ENCODE measurements at places on chromosomes 3 and 15. TPM values are rescaled to one million over a fixed set of nuclear protein-coding genes. Genes with fewer than 3 reads are reported as not detected.

Gene LSAMP
- not detected for total RNA-seq

GRCh38 chr15:85470563-85471271 is 90.3 kb downstream of the AKAP13 start:
- DNase-seq: no peak
- no peak overlapping the region for H3K4me3 ChIP-seq
- no peaks in the 10 kb centered on the region for H3K27me3 ChIP-seq
- no peak overlapping the region for H3K27ac ChIP-seq

Gene GNAT1
- total RNA-seq: not detected

- no peak for DNase-seq
- no peaks in the 10 kb centered on the region for H3K4me1 ChIP-seq
- H3K36me3 ChIP-seq: no peaks in the 10 kb centered on the region
- no peaks in the 10 kb centered on the region for H3K27me3 ChIP-seq
- H3K27ac ChIP-seq: no peak overlapping the region
Measured at GRCh38 chr3:11826628-11827265, 19.9 kb downstream of the TAMM41 start.

- H3K27ac ChIP-seq: no peak overlapping the region
- H3K4me1 ChIP-seq: peaks cover 8% of the 10 kb centered on the region
- DNase-seq: no peak
Measured at GRCh38 chr3:122973893-122974615, 53.5 kb downstream of the SEMA5B start.

Gene CAMK2N2
- not detected for total RNA-seq

Gene CLEC3B
- total RNA-seq: 10.3 TPM

- no peak overlapping the region for H3K27ac ChIP-seq
- H3K4me3 ChIP-seq: no peak overlapping the region
Measured at GRCh38 chr3:159936541-159936940, 52.1 kb upstream of the IL12A start.

DNA sequence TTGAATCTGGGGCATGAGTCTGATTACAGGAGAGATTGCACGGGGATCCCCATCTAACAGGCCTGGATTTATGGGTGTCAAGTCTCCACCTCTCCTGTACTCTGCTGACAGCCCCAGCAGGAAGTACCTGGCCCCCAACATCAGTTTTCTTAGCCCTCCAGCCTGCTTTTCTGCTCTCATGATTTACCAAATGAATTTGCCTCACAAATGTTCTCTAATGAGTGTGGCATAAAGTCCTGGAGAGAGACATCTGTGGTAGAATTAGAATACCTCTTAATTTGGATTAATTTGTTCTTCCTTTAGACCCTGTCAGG is 60.1 kb downstream of the FNDC3B start:
- no peak for DNase-seq
- no peak overlapping the region for H3K4me3 ChIP-seq
- no peak overlapping the region for H3K27ac ChIP-seq
- no peaks in the 10 kb centered on the region for H3K36me3 ChIP-seq
- H3K27me3 ChIP-seq: no peaks in the 10 kb centered on the region

DNA sequence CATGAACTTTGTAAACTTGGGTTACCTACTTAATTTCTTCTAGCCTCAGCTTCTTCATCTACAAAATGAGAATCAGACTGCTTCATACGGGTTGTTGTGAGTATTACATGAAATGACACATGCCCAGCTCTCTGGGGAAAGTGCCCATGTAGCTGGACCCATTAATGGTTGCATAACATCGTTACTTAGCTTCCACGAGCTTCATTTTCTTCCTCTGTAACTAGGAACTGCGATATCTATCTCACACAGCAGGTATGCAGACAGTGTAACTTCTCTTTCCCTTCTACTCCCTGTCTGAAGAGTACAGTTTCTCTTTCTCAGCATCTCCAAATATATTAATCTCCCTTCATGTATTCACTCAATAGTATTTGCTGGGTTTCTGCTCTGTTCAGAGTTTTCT is 37.9 kb upstream of the DLG1 start:
- DNase-seq: no peak
- H3K27ac ChIP-seq: no peak overlapping the region
- no peak overlapping the region for H3K4me3 ChIP-seq
- H3K27me3 ChIP-seq: no peaks in the 10 kb centered on the region
- no peaks in the 10 kb centered on the region for H3K36me3 ChIP-seq

- H3K27me3 ChIP-seq: no peaks in the 10 kb centered on the region
- H3K4me3 ChIP-seq: no peak overlapping the region
- no peaks in the 10 kb centered on the region for H3K36me3 ChIP-seq
- no peaks in the 10 kb centered on the region for H3K4me1 ChIP-seq
- no peak overlapping the region for H3K27ac ChIP-seq
Measured at GRCh38 chr3:173913974-173914421, 516.5 kb downstream of the NLGN1 start.

GRCh38 chr15:91289324-91289723 is 189.3 kb downstream of the SV2B start:
- H3K27ac ChIP-seq: no peak overlapping the region
- no peaks in the 10 kb centered on the region for H3K36me3 ChIP-seq
- no peak for DNase-seq
- H3K4me1 ChIP-seq: no peaks in the 10 kb centered on the region
- no peaks in the 10 kb centered on the region for H3K27me3 ChIP-seq

DNA sequence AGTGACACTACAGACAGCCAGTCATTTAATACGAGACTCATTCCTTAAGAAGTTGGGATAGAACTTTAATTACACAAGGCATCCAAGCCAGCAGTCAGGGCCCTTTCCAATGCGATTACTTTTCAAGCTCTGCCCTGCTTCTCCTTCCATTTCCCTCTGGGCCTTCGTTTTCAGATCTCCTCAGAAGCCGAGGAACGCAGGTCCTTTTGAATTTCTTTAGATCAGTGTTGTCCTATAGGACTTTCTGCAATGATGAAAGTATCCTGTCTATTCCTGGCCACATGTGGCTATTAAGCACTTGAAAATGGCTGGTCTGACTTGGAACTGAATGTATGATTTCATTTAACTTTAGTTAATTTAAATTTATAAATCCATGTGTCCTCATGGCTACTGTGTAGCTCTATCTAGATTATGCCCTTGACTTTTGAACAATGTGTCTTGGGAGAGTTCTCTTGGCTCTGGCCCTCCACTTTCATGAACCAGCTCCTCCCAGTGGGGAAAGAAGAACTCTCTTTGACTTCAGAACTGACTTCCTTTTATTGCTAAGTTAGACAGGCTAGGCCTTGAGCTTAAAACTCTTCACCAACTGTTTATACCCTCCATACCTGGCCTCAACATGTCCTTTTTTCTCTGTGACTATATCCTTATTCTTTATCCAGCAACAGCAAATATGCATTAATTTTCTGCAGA is 22.6 kb downstream of the TGFBR2 start:
- peak overlapping the region; percentile 83 for H3K27ac ChIP-seq
- H3K4me3 ChIP-seq: peak overlapping the region; percentile 25
- H3K4me1 ChIP-seq: peaks cover 78% of the 10 kb centered on the region
- DNase-seq: no peak
- no peaks in the 10 kb centered on the region for H3K27me3 ChIP-seq
- H3K36me3 ChIP-seq: no peaks in the 10 kb centered on the region

Gene HIGD2B
- total RNA-seq: not detected

- no peak overlapping the region for H3K27ac ChIP-seq
- DNase-seq: no peak
- no peaks in the 10 kb centered on the region for H3K27me3 ChIP-seq
- H3K4me3 ChIP-seq: no peak overlapping the region
- no peaks in the 10 kb centered on the region for H3K36me3 ChIP-seq
- peaks cover 7% of the 10 kb centered on the region for H3K4me1 ChIP-seq
Measured at GRCh38 chr3:71072287-71072686, 511.2 kb downstream of the FOXP1 start.

DNA sequence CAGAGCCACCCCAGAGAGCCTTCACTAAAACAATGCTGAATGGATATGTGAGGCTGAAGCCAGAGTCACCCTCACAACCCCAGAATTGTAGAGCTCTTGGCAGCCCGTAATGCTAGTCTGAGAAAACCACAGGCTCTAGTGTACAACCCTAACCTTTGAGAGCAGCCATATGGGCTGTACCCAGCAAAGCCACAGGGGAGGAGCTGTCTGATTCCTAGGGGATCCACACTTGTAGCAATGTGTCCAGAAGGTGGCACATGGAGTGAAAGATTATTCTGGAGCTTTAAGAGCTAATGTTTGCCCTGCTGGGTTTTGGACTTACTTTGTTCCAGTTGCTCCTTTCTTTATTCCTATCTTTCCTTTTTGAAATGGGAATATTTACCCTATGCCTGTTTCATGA is 626.8 kb downstream of the GRM7 start:
- DNase-seq: no peak
- no peak overlapping the region for H3K4me3 ChIP-seq
- H3K27ac ChIP-seq: no peak overlapping the region
- H3K27me3 ChIP-seq: no peaks in the 10 kb centered on the region
- H3K4me1 ChIP-seq: no peaks in the 10 kb centered on the region
- H3K36me3 ChIP-seq: no peaks in the 10 kb centered on the region

DNA sequence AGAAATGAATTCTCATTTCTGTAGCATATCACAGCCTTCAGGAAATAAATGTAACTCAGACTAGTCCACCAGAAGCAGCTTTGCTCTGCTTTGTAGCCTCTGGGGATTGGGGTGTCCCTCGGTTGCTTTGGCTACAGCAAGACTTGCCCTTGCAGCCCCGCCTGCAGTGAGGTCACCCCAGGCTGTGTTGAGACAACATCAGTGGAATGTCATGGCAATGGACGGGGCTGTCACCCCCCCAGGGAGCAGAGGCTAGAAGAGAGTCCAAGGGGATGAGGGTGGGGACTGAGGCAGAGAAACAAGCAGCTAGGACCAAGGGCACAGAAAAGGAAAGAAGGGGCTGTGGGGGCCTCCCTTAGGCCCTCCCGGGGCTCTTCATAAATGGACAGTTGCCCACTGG is 854 bp downstream of the CLEC3B start:
- H3K4me1 ChIP-seq: peaks cover 15% of the 10 kb centered on the region
- H3K27me3 ChIP-seq: no peaks in the 10 kb centered on the region
- peak; percentile 86 for DNase-seq

Gene ADAMTSL3
- 2.1 TPM for total RNA-seq

Gene VWA5B2
- total RNA-seq: not detected

DNA sequence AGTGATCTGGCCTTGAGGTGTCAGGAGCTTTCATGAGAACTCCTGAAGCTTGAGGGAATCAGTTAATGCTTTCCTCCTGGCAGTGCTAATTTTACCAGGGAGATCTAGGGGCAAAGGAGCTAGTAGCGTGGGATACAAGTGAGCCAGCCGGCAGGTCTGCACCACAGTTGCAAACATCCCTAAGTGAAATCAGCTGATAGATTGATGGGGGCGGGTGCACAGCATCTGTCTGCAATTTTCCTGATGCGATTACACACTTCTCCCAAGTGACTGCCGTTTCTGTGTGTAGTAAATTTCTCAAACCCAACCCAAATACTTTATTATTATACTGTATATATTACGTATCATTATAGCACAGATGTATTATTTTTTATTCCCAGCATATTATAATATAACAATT is 304.5 kb downstream of the AGBL1 start:
- DNase-seq: no peak
- H3K27me3 ChIP-seq: no peaks in the 10 kb centered on the region
- H3K36me3 ChIP-seq: no peaks in the 10 kb centered on the region
- no peak overlapping the region for H3K4me3 ChIP-seq
- no peak overlapping the region for H3K27ac ChIP-seq

- no peak overlapping the region for H3K27ac ChIP-seq
- H3K4me1 ChIP-seq: peaks cover 25% of the 10 kb centered on the region
- no peak overlapping the region for H3K4me3 ChIP-seq
- no peaks in the 10 kb centered on the region for H3K36me3 ChIP-seq
- no peaks in the 10 kb centered on the region for H3K27me3 ChIP-seq
Measured at GRCh38 chr3:4754180-4755086, 224.8 kb upstream of the BHLHE40 start.

GRCh38 chr3:103085465-103085864 is 650.6 kb downstream of the ZPLD1 start:
- no peak for DNase-seq
- H3K27ac ChIP-seq: no peak overlapping the region
- H3K36me3 ChIP-seq: no peaks in the 10 kb centered on the region

- peaks cover 2% of the 10 kb centered on the region for H3K27me3 ChIP-seq
- H3K36me3 ChIP-seq: no peaks in the 10 kb centered on the region
- DNase-seq: no peak
- H3K4me1 ChIP-seq: no peaks in the 10 kb centered on the region
Measured at GRCh38 chr3:17749281-17749680, 6.8 kb upstream of the TBC1D5 start.

- H3K27ac ChIP-seq: no peak overlapping the region
- no peaks in the 10 kb centered on the region for H3K27me3 ChIP-seq
- no peak overlapping the region for H3K4me3 ChIP-seq
- H3K4me1 ChIP-seq: no peaks in the 10 kb centered on the region
- no peak for DNase-seq
- no peaks in the 10 kb centered on the region for H3K36me3 ChIP-seq
Measured at GRCh38 chr3:78988324-78988723, 779.5 kb downstream of the ROBO1 start.

Gene CKMT1A
- total RNA-seq: not detected

DNA sequence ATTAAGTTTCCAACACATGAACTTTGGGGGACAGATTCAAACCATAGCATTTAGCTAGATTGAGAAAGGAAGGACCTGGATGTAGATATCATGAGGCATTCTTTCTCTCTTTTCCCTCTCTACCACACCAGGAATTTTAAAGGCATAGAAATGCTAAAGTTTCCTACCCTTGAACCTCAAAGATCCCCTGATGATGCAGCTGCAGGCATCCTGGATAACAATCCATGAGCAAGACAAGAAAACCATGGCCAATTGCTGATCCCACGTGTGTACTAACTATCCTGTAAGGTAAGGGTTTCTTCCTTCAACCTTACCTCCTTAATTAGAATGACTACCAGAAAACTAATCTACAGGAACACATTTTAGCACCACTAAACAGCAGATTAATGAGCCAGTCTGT is 36.8 kb downstream of the CPNE4 start:
- H3K36me3 ChIP-seq: no peaks in the 10 kb centered on the region
- H3K27me3 ChIP-seq: no peaks in the 10 kb centered on the region
- H3K4me1 ChIP-seq: no peaks in the 10 kb centered on the region
- no peak overlapping the region for H3K4me3 ChIP-seq
- H3K27ac ChIP-seq: no peak overlapping the region
- no peak for DNase-seq

- H3K4me3 ChIP-seq: no peak overlapping the region
- no peaks in the 10 kb centered on the region for H3K36me3 ChIP-seq
- peaks cover 6% of the 10 kb centered on the region for H3K27me3 ChIP-seq
- H3K4me1 ChIP-seq: peaks cover 4% of the 10 kb centered on the region
- no peak for DNase-seq
- H3K27ac ChIP-seq: no peak overlapping the region
Measured at GRCh38 chr3:42229942-42230688, 35.9 kb downstream of the CCK start.

Gene NR1I2
- not detected for total RNA-seq

DNA sequence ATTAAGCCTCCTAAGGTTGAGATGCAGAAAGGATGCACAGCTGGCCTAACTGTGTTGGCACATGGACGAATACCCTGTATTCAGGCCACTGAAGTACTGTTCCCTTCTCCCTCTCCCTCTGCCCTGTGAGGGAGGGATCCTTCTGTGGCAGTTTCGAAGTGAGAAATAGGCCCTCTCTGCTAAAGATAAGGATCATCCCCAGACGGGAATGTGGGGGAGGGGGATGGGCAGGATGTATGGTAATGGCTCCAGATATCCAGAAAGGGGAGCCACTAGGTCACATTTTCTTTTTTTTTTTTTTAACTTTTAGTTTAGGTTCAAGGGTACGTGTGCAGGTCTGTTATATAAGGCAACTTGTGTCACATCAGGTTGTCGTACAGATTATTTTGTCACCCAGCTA is 463.1 kb downstream of the TBL1XR1 start:
- no peaks in the 10 kb centered on the region for H3K27me3 ChIP-seq
- H3K27ac ChIP-seq: no peak overlapping the region
- DNase-seq: no peak

GRCh38 chr3:160006282-160007163 is 17.9 kb downstream of the IL12A start:
- H3K27ac ChIP-seq: no peak overlapping the region
- H3K4me3 ChIP-seq: no peak overlapping the region
- no peaks in the 10 kb centered on the region for H3K4me1 ChIP-seq
- DNase-seq: no peak

Data from psoas muscle (tissue), 8 donors.